Peyer's patch (tissue), 4 donors: ENCODE measurements at places on chromosomes 4 and X. TPM values are rescaled to one million over a fixed set of nuclear protein-coding genes. Genes with fewer than 3 reads are reported as not detected.

USP17L24 gene
- not detected for total RNA-seq

PITX2 gene
- total RNA-seq: 28.9 TPM

PCDH11X gene
- not detected for total RNA-seq

TBC1D8B gene
- 15.6 TPM for total RNA-seq

CT45A3 gene
- not detected for total RNA-seq

CFAP47 gene
- total RNA-seq: not detected

MAGEA9B gene
- total RNA-seq: not detected

NPY1R gene
- total RNA-seq: not detected

DNA sequence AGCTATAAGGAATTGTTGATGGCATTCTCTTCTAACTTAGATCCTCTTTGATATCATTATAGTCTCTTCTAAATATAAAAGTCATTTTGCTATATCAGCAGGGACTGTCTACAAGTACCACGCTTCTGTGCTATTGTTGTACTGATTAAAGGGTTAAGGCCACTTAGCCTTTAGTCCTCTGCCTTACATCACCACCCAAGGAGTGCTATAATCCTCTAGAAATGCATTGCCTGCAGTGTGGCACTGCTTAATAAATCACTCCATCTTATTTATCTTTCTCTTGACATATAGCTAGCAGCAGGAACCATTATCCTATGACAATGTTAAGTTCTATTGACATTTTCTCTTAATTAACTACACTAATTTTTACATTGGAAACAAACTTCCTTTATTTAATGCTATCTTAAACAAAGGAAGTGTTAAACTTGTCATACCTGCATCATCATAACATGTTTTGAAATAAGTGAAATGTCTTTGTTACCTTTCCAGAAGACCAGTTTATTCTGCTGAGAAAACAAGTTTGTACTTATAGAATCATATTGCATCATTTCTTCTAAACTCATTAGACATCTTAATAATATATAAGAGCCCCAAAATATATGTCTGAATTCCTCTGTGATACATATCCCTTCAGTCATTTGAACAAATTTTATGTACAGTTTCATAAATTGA, 360.9 kb upstream of the ATOH1 start:
- H3K27me3 ChIP-seq: no peaks in the 10 kb centered on the region
- H3K4me3 ChIP-seq: no peak overlapping the region
- H3K27ac ChIP-seq: no peak overlapping the region
- no peak for DNase-seq
- no peaks in the 10 kb centered on the region for H3K36me3 ChIP-seq

- DNase-seq: no peak
- H3K27ac ChIP-seq: no peak overlapping the region
- H3K4me1 ChIP-seq: no peaks in the 10 kb centered on the region
- no peaks in the 10 kb centered on the region for H3K36me3 ChIP-seq
- H3K27me3 ChIP-seq: no peaks in the 10 kb centered on the region
- H3K4me3 ChIP-seq: no peak overlapping the region
Measured at GRCh38 chrX:617891-618290, 12.7 kb upstream of the SHOX start.

DNA sequence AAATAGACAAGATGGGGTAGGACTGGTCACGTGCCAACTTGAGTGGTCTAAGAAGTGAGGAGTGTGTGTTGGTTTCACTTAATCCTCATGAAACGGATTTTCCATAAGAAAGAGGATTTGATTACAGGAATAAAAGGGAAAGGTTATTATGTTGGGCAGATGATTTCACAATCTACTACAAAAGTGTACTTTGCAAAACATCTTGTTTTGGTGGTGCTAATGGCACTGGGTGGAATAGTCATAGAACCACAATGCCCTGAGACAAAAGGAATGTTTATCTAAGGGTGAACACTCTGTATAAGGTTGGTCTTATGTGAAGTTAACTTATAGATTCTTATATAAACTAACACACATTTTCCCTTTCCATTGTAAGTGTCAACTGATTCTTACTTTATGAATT, 45.6 kb downstream of the GLUD2 start:
- H3K36me3 ChIP-seq: no peaks in the 10 kb centered on the region
- H3K4me3 ChIP-seq: no peak overlapping the region
- DNase-seq: no peak

- H3K4me1 ChIP-seq: no peaks in the 10 kb centered on the region
- no peak overlapping the region for H3K4me3 ChIP-seq
- no peak for DNase-seq
- no peaks in the 10 kb centered on the region for H3K27me3 ChIP-seq
- H3K27ac ChIP-seq: no peak overlapping the region
Measured at GRCh38 chr4:86957215-86957614, 22.4 kb downstream of the AFF1 start.

DNA sequence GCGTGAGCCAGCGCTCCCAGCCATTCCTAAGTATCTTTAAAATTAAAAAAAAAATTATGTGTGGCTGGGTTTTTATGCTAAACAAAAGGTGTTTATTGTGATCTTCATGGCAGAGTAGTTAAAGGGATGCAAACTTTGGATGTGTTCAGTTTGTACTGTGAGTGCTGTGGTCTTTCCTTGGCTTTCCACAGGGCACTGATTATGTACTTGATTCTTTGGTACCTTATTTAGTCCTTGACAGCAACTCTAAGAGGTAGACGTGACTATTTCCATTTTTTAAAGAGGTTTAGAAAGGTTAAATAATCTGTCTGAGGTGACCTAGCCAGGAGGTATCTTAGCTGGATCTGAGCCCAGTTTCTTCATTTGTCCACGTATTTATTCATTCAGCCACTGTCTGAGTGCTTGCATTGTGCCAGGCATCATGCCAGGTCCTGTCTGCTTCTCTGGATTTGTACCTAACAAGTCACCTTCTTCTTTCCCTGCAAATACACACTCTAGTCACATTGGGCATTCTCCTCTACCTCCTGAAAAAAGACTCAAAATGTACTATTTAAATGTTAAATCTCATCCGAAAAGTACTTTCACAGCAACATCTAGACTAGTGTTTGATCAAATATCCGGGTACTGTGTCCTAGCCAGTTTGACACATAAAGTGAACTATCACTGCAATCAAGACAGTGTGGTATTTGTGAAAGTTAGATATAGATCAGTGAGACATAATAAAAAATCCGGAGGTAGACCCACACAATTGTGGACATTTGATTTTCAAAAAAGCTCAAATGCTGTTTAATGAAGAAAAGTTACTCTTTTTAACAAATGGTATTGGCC, 31.5 kb downstream of the WWC2 start:
- H3K27me3 ChIP-seq: no peaks in the 10 kb centered on the region
- no peaks in the 10 kb centered on the region for H3K4me1 ChIP-seq
- no peak overlapping the region for H3K4me3 ChIP-seq
- H3K27ac ChIP-seq: no peak overlapping the region

DNA sequence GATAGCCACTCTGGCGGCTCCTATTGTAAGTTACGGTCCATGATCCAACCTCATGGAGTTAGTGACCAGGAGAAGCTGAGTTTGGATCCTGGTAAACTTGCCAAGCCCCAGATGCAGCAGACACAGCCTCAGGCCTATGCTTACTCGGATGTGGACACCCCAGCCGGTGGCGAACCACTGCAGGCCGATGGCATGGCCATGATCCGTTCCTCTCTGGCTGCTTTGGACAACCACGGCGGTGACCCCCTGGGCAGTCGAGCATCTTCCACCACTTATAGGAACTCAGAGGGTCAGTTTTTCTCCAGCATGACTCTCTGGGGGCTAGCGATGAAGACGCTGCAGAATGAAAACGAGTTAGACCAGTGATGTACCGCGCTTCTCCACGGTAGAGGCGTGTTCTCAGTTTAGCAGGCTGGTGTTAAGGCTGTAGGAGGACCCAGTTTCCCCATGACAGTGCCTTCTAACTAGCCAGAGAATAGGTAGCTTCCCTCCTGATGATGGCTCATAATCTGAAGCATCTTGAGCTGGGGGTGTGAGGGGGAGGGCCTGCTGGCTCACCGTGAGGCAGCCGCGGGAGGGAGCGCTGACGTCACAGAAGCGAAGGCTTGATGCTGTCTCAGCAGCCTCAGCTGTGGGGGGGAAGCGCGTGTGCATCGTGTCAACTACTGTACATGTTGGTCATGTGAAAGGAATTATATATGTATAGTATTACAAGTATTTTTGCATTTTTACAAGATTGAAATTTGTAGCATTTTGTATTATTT, 31.1 kb downstream of the ZBTB49 start:
- H3K36me3 ChIP-seq: no peaks in the 10 kb centered on the region
- H3K27me3 ChIP-seq: no peaks in the 10 kb centered on the region
- no peak overlapping the region for H3K27ac ChIP-seq
- DNase-seq: no peak
- H3K4me1 ChIP-seq: no peaks in the 10 kb centered on the region
- H3K4me3 ChIP-seq: no peak overlapping the region

GRCh38 chr4:168131196-168131595, 38.9 kb downstream of the ANXA10 start:
- no peaks in the 10 kb centered on the region for H3K4me1 ChIP-seq
- no peak overlapping the region for H3K4me3 ChIP-seq
- H3K27ac ChIP-seq: no peak overlapping the region
- H3K27me3 ChIP-seq: no peaks in the 10 kb centered on the region
- H3K36me3 ChIP-seq: no peaks in the 10 kb centered on the region

DNA sequence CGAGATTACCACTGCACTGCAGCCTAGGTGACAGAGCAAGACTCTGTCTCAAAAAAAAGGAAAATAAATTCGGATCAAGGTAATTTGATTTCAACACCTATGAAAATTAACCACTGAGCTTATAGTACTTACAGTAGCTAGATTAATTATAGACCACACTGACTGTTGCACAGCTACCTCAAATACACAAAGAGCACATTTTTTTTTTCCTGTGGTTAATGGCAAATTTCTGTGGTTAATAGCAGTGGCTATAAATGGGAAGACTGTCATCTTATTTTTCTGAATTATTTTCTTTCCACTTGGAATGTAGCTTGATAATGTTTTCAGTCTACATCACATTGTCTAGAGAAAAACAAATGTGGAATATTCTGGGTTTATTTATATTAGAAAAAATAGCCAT, 1661.6 kb upstream of the PCDH7 start:
- H3K27me3 ChIP-seq: no peaks in the 10 kb centered on the region
- no peak overlapping the region for H3K27ac ChIP-seq
- H3K36me3 ChIP-seq: no peaks in the 10 kb centered on the region
- no peak overlapping the region for H3K4me3 ChIP-seq

DNA sequence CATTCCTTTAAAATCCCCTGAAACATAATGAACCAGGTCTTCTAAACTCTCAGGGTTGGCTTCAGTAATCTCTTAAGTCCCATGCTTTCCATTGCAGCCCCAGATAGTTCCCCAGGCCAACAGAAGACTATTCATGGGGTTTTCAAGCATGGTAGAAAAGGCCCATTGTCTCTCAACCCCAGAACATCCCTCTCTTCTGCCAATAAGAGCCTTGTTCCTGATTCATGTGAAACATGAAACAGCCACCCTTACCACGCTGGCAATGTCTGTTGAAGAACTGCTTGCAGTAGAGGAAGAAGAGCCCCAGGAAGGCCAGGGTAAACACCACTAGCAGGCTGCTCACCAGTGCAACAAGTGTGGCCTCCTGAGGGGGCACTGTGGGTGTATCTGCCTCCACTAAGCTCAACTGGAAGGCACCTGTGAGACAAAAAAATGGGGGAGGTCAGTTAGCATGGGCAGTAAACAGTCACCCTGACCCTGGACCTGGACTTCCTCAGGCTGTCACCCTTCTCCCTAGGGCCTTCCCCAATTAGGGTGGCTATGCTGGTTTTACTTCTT, 36.4 kb downstream of the EDA2R start:
- no peak for DNase-seq
- H3K4me1 ChIP-seq: no peaks in the 10 kb centered on the region
- no peak overlapping the region for H3K27ac ChIP-seq
- no peaks in the 10 kb centered on the region for H3K36me3 ChIP-seq
- H3K4me3 ChIP-seq: no peak overlapping the region

DNA sequence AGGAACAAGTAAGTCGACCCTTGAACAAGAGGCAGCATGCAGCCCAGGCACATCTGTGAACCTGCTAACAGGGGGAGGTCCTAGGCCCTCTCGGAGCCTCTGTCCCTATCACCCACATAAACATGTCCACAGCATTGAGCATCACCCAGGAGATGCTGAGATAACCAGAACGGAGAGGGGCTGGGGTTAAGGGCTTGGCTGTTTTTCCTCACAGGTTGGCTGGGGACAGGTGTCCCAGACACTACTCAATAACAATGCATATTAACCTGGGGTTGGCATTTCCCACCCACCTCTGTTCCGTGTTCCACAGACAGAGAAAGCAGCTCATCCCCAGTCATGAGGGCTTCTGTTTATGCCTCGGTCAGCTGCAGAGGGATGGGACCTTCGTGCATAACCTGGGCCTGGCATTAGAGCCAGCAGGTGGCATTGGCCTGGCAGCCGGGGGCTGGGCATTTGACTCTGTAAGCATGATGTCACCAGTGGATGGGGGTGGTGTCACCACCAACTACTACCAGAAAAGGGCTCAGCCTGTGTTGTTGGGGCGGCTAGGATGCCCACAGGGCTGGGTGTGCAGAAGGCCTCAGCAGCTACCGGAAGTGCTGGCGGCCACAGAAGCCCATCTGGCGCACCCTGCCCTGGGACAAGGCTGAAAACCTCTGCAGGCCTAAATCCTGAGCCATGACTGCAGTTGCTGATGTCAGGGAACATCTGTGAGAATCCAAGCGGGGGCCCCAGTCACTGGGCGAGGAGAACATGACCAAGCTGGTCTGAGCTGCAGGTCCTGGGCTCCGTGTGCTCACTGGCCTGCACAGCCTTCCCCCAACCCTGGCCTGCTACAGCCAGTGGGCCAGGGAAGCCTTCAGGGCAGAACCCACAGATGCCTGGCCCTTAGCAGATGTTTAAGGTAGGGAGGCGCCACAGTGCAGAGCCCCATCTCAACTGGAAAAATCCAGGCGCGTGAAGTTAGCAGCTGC, 351.4 kb downstream of the NR3C2 start:
- no peaks in the 10 kb centered on the region for H3K27me3 ChIP-seq
- no peak overlapping the region for H3K4me3 ChIP-seq
- peaks cover 16% of the 10 kb centered on the region for H3K36me3 ChIP-seq
- no peak overlapping the region for H3K27ac ChIP-seq

DNA sequence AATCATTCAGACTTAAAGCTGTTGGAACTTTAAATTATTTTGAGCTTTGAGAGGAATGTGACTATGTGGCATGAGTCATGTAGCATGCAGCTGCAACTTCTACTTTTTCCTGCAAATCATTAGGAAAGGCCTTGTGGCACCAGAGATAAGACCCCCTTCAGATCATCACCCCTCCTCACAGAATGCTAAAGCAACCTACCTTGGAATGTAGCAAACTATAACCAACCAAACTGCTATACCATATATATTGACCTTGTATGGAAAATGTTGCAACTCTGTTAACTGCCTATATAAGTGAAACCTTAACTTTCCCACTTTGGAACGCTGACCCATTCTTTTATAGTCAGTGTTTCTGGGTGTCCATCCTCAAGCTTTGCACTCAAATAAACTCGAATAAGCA, 32.0 kb downstream of the ATXN3L start:
- no peaks in the 10 kb centered on the region for H3K4me1 ChIP-seq
- no peak overlapping the region for H3K27ac ChIP-seq
- no peak overlapping the region for H3K4me3 ChIP-seq
- H3K27me3 ChIP-seq: no peaks in the 10 kb centered on the region
- no peak for DNase-seq
